Activated CD4-positive, alpha-beta T cell treated with anti-CD3 and anti-CD28 coated beads for 1 hour (primary cell): ENCODE measurements at places on chromosomes 6 and 20.

GRCh38 chr6:113809826-113810225 lies 47.3 kb upstream of the MARCKS start:
- DNase-seq = no peak

DNA sequence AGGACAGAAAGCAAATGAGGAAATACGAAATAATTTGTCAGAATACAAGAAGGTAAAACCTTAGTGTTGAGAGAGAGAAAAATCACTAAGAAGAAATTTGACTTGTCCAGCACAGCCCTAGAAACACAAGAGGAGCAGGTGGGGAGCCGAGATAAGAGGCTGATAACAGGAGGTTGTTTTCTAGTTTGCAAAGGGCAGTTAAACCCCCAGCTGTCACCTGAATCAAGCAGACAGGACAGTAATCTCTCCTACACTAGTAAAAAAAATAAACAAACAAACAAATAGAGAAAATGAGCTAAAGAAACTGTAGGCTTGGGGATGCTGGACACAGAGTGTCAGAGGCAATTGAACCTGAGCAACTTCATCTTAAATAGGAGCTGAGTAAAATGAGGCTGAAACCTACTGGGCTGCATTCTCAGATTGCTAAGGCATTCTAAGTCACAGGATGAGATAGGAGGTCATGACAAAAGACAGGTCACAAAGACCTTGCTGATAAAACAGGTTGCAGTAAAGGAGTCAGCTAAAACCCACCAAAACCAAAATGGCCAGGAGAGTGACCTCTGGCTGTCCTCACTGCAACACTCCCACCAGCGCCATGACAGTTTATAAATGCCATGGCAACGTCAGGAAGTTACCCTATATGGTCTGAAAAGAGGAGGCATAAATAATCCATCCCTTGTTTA lies 40.4 kb downstream of the FAM184A start:
- DNase-seq = no peak

- no peak for DNase-seq
Measured at GRCh38 chr6:138657065-138657425, 116.5 kb upstream of the CCDC28A start.

GRCh38 chr20:62367136-62367632 lies at the start of gene LAMA5:
Gene LAMA5 (minus strand): TSS chr20:62367312. CDS start chr20:62367245, 67 bp downstream.
- no peak for DNase-seq

DNA sequence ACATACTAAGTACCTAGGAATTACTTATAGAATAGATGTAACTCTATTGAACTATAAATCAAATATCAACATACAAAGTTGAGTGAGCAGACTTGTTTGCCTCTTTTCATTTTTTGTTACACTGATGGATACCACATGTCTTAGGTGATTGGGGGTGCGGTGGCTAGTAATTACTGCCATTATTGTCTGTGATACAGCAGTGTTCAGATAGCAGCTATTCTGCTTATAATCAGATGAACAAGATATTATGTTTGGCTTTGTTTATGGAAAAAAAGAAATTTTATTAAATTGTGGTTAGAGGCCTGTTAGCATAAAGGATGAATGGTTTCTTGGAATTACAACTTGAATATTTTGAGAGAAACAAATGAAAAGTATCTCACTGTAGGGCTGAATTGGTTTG lies 55.9 kb downstream of the KCNQ5 start:
- no peak for DNase-seq

GRCh38 chr6:30264743-30265142 lies 51.5 kb upstream of the TRIM26 start:
- no peak for DNase-seq

DNA sequence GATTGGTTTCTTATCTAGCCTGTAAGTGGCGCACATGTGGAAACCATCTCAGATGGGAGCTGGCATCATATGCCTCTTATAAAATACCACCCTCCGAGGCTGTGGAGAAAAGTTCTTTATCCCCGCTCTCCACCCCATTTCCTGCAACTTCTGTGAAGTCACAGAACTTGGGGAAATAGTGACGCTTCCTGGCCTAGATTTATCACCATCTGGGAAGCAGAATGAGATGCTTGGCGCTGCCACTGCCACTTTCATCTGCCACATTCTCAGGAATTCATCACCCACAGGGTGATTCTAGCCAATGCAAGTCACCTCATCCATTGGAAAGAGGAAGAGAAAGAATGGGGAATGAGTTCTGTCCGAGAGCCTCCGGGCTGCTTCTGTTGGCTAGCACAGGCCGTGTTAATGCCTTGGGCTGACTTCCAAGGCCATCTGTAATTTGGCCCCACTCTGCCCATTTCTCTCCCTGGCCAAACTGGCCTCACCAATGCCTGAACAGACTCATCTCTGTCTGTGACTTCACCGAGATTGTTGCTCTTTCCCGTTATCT lies 148.8 kb upstream of the SOX4 start:
- no peak for DNase-seq

- DNase-seq = no peak
Measured at GRCh38 chr6:151185148-151185547, 54.6 kb upstream of the AKAP12 start.

DNA sequence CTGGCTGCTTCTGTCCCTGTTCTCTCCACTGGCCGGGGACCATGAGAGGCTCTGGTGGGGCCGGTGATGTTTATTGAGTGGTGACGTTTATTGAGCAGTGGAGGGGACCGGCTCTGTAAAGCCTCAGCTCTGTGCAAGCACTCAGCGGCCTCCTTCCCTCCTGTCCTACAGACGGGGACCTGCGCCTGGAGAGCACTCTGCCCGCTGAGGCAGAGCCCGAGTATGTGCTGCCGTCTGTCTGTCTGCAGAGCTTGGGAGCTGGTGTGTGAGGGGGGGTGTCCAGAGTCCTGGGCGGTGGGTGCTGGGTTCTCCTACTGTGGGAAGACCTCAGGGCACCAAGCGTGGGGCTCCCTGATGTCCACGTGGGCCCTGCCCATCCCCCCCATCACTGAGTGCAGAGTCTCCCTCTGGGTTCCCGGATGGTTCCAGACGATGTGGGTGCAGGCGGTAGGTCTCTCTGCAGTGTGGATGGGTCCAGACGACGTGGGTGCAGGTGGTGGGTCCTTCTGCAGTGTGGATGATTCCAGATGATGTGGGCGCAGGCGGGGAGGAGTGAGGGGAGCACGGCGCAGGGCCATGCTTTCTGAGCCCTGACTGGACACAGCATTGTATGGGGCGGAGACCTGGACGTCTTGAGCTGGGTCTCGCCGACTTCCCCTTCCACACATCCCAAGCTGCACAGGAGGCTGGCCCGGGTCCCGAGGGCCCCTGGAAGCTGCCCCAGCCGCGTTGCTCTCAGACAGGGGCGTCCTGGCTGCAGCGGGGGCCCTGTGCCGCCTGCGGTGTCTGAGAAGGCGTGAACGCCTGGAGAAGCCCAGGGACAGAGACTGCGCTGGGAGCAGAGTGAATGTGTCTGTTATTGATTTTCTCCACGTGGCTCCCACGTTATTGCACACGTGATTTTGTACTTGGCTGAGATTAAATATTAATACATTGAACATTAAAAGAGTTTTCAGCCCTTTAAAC lies 14.9 kb upstream of the BHLHE23 start:
- DNase-seq = no peak

- no peak for DNase-seq
Measured at GRCh38 chr20:36173451-36173933, 19.0 kb downstream of the EPB41L1 start.

DNA sequence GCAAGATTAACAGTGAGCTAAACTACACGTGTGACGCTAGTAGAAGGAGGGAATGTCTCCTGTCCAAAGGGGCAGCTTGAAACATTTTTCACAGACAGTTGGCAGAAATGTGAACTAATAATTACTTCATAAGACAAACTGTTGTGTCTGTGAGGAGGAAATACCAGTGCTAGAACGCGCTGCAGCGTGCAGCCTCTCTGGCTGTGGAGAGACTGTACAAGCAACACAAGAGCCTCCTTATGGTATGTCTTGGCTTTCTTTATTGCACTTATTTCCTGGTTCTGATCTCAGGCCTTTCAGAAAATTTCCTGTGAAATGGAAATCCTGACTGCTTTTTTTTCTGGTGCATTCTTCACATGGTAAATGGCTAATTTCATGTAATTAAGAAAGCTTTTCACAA lies 25.3 kb upstream of the TIAM2 start:
- DNase-seq = no peak

DNA sequence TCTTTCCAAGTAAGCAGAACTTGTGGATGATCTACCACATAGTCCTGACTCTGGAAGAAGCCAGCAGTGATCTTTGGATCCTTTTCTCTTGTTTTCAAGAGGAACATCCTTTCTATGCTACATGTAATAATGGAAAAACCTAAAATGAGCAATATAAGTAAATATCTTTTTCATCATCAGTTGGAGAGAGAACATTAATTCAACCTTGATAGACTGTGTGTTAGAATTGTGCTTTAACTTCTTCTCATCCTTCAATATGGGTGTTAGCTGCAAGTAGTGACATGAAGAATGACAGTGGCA lies 65.6 kb upstream of the IFNGR1 start:
- DNase-seq = no peak

DNA sequence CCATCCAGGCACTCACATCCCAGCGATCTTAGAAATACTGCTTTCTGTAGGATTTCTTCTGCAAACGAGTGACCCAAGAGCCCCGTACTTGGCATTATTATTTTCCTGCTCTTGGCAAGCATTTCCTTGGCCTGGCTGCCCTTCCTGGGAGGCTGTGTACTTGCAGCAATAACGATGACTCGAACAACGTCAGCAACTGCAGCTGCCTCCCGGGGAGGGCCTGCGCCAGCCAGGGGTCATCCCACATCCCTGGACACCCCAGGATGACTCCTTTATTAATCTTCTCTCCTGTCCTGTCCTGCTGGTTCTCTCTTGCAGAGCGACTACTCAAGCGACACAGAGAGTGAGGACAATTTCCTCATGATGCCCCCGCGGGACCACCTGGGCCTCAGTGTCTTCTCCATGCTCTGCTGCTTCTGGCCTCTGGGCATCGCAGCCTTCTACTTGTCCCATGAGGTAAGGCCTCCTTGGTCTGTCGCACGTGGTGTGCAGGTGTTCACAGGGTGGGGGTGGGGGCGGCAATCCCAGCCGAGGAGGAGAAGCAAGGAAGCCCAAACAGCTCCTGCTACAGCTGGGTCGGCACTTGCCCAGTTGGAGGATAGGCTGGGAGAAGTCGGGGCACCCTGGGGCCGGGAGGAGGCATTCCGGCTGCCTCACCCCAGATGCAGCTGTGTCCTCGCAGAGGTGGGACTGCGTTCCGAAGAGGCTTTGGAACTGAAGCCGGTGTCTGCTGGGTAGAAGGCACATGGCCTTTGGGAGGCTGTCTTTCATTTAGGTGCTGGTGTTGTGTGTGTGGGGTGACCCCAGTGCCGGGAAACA lies 115.3 kb downstream of the SYNDIG1 start:
- DNase-seq = no peak

DNA sequence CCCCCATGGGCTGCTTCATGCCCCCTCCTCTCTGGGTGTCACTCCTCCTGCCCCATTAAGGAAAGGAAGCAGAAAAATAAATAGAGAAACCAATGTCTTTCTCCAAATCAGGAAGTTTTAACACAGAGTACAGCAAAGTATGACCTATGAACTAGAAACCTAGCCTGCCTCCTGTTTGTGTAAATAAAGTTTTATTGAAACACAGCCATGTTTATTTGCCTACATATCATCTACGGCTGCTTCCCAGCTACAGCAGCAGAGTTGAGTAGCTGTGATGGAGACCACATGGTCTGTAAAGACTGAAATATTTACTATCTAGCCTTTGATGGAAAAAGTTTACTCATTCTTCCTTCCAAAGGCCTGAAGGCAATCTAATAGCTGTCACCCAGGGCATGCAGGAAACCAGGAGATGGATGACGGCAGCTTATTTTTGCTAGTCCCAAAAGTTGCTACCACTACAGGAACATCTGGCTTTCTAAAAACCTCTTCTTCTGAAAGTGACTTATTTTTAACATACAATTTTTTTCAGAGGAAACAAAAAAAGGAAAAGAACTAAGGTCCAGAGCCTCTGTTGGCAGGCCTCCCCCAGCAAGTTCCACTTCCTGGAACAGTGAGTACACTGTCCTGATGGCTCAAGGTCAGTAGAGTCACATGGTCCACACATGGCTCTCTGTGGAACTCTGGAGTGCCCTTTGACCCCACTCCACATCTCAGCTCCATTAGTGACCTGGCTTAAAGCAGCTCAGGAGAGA lies 287.8 kb downstream of the PTPRT start:
- DNase-seq = no peak

GRCh38 chr6:142857233-142857761 lies 87.7 kb downstream of the HIVEP2 start:
- no peak for DNase-seq

- no peak for DNase-seq
Measured at GRCh38 chr6:130534627-130535026, 168.8 kb downstream of the TMEM200A start.

GRCh38 chr6:169510871-169511270 lies 191.0 kb downstream of the WDR27 start:
- DNase-seq = no peak

DNA sequence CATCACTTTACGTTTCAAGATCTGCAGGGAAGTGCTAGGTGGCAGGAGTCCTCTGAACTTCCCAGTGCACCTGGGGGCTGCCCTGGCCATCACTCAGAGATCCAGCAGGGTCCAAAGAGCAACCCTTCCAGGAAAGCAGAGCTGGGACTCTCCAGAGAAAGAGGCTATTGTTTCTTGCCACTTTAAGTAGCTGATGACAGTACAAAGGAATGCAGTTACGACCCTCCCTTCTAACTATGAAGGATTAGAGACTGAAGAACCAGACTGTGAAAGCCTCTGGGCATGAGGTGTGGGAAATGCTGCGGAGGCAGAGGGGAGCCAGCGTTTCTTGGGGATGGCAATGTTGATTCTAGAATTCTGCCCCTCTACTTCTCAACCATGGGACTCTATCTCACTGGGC lies 189.1 kb upstream of the SUPT3H start:
- no peak for DNase-seq

- DNase-seq = no peak
Measured at GRCh38 chr6:14431385-14432330, 314.1 kb downstream of the CD83 start.

DNA sequence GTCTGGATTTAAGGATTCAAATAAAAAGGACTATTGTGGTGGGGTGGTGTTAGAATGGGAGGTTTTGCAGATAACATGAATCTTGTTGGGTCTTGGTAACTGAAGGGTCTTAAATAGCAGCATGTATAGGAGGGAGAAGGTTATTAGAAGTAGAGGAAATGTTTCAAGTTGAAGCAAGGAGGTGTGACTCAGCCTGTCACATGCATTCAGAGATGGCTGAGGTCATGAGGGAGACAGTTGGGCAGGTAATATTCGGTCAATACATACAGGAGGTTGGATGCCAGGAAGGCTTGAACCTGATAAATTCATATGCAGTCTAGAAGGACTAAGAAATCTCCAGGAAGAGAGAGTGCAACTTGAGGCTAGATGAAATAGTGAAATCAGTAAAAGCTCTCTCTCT lies 6.1 kb downstream of the KLHL31 start:
- DNase-seq = no peak

GRCh38 chr20:36736451-36737182 lies 9.3 kb downstream of the NDRG3 start:
- DNase-seq = no peak
